Left cardiac atrium (tissue), 4 donors: ENCODE measurements at places on chromosomes 2 and 18. TPM values are rescaled to one million over a fixed set of nuclear protein-coding genes. Genes with fewer than 3 reads are reported as not detected.

GRCh38 chr18:55794288-55795052, 206.5 kb upstream of the TCF4 start:
- DNase-seq: no peak

The MOGAT1 gene
- 0.47 TPM for total RNA-seq

The RBM45 gene
- total RNA-seq: 5.6 TPM

- no peak for DNase-seq
Measured at GRCh38 chr2:209523867-209524266, 100.0 kb downstream of the MAP2 start.

- no peak for DNase-seq
Measured at GRCh38 chr2:39521876-39522517, 84.9 kb upstream of the MAP4K3 start.

DNA sequence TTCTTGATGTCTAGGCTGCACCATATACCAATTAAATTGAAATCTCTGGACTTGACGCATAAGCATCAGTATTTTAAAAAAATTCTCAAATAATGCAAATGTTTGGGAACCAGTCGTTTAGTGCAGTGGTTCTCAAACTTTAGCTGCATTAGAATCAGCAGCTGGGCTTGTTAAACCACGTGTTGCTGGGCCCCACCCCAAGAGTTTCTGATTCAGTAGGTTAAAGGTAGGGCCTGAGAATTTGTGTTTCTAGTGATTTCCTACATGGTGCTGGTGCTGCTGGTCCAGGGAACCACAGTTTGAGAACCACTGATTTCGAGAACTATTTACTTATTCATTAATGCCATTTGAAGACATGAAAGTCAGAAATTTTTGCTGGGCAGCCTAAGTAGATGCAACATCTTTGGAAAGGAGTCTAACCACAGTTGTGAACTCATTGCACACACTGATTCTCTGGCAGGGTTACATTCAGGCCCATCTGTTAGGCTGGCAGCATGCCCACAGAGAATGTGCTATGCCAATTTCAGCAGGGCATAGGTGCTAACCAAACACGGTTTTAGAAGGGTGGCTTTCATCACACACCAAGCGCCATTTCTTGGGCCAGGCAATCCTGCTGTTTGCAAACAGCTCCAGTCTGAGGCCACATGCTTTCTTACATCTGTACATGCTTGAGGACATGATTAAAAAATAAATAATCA, 26.4 kb upstream of the ATP5MC3 start:
- peak; percentile 67 for DNase-seq

DNA sequence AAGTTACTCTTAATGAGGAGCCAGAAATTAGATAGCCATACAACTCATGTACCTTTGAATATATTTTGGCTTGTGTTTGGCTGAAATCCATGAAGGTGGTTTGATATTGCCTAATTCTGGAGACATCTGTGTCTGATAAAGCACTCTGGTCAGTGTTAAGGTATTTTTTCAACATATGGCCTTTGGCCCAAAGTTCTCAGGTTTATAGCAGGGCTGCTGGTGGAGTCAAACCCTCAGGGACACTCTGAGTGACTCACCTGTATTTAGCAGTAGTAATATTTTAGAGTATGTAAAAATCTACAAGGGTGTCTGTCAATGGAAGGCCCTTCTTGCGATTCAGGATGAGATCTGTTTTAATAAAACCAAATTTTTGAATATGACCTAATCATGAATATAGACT, 666.5 kb downstream of the SLC4A3 start:
- no peak for DNase-seq

The REG1B gene
- total RNA-seq: not detected
